ENCODE measurements at places on chromosomes 13 and 19. TPM values are rescaled to one million over a fixed set of nuclear protein-coding genes. Genes with fewer than 3 reads are reported as not detected.

RRAS gene
- 120 TPM for polyA plus RNA-seq

DNA sequence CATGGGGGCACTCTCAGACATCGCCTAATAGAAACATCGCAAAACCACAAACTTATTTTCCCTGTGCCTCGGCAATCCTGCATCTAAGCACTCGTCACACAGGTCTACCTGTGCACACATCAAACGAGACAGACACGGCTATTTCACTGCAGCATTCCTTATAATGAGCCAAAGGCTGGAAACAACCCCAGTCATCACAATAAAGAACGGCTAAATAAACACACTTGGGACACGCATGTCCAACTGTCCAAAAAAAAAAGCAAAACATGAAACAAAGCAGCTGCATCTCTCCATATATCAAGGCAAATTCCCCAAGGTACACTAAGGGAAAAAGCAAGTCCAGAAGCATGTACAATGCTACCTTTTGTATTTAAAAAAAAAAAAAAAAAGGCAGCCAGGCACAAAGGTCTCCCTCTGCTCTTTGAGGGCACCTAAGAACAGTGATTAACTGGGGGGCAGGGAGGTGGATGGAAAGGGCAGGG lies 27.2 kb upstream of the CCNP start:
- peaks cover 11% of the 10 kb centered on the region for H3K4me1 ChIP-seq
- no peak overlapping the region for H3K27ac ChIP-seq
- H3K4me3 ChIP-seq = no peak overlapping the region
- DNase-seq = no peak

PET100 gene
- 24.2 TPM for polyA plus RNA-seq

GPR4 gene
- 0.02 TPM for polyA plus RNA-seq

ZNF714 gene
- 4.5 TPM for polyA plus RNA-seq
